ENCODE measurements at places on chromosomes 2 and 18.

DNA sequence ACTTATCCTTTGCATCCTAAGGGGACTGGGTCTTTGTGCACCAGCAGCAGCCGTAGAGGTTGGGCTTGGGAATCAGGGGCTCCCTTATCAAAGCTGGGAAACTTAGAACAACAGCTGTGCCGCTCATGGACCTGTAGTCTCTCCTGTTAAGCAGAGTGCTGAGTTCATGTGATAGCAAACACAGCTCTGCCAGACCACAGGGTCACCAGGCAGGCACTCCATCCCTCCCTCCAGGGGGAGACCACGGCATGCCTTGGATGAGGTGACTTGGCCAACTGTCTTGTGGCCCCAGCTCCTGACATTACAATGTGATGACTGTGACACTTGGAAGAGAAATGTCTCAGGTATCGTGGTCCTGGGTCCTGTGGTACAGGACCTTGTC, 60.0 kb downstream of the DGKD start:
- DNase-seq = no peak

DNA sequence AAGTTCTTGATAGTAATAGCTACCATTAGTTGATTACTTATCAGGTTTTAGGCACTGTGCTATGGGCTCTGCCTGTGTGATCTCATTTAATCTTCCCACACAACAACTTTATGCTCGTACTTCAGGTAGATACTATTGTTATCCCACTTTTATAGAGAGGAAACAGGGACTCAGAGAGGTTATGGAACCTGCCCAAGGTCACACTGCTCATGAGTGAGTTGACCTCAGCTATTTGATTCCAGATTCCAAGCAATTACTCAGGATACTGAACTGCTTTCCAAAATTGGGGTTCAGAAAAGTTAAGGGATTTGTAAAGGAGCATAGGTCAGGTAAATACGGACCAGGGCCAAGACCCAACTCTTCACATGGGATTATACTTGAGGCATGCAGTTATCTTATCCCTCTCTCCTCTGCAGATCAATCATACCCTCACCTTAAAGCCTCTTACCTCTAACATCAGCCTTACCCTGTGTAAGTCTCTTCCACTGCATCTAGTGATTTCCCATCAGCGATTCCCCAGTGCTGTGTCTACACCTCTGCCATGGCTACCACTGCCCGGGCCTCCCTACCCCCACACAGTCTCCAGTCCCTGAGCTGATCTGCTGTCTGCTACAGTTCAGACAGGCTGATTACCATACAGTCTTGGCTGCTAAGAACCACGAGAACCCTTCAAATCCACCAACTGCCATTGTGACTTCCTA, 74.4 kb downstream of the ANTXR1 start:
- DNase-seq = no peak

- no peak for DNase-seq
Measured at GRCh38 chr18:40006634-40007033, 1948.4 kb upstream of the PIK3C3 start.

GRCh38 chr18:77091366-77091765, 41.2 kb downstream of the MBP start:
- DNase-seq = no peak

GRCh38 chr18:36499938-36500337, 202.4 kb downstream of the FHOD3 start:
- no peak for DNase-seq

GRCh38 chr2:195475336-195475735, 181.7 kb upstream of the SLC39A10 start:
- DNase-seq = no peak

GRCh38 chr2:237752761-237753165, 45.8 kb upstream of the RBM44 start:
- DNase-seq = no peak

GRCh38 chr2:204133476-204133875, 196.9 kb downstream of the ICOS start:
- no peak for DNase-seq

- DNase-seq = no peak
Measured at GRCh38 chr18:36850527-36851201, 21.7 kb downstream of the KIAA1328 start.

- no peak for DNase-seq
Measured at GRCh38 chr2:170170281-170171040, 7.5 kb upstream of the MYO3B start.

GRCh38 chr2:38298539-38298938, 78.5 kb downstream of the ATL2 start:
- DNase-seq = no peak

DNA sequence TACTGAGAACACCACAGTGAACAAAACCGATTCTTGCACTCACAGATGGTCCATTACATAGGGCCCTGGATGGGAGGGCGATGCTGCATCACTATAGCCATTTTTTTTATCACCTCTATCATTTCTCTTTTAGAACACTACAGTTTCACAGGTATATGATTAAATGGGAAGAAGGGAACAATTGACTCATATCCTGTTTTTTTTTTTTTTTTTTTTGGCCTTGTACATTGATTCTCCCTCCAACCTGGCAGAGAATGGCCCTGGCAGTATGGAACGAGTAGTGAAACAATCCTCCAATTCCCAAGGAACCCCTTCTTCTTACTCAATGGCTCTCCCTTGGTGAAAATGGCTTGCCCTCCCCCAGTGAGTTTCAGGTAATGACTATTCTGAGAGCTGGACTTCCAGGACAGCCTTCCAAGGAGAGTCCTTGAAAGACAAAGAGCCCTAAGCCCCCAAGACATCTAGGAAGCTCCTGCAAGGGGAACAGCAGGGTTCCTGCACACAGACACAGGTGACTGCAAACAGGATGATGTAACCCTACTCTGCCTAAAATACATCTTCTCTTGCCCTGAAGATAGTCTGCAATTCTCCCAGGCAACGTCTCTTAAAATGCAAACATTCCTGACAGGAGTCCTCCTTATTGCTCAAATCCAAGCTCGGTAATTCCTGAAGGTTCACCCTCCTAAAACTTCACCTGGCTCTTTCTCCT, 405.4 kb downstream of the SETBP1 start:
- DNase-seq = no peak

DNA sequence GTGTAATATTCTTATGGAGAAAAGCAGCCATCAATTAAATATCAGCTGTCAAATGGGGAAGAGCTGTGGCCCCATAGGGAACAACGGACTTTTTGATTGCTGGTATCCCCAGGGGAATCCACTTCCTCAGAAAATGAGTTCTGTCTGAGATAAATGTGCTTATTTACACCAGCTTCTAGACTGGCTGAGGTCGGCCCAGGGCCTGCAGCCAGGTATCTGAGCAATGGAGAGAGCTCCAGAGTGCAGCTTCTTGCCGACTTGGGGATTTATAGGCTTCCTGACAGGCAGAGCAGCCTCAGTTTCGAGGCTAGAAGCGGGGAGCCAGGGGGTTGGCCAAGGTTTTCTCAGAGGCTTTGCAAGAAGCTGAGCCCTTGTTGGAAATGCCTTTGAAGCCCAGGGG, 67.2 kb downstream of the MCFD2 start:
- DNase-seq = no peak

DNA sequence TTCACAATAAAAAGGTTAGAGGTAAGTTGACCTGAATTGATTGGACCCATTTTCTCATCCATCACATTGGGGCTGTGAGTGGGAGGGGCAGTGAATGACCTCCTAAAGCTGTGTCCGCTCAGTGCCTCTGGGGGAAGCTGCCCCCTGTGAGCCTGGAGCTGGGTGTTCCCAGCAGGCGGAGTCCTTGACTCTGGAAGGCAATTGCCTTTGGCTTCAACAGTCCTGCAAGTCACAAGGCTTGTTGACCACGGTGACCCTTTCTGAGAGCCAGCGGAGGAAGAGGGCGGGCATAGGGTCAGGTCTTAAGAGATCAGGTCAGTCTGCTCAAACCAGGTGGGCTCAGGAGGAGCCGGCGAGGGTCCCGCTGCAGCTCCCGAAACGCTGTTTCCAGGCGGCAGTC, 1.1 kb upstream of the CIDEA start:
- no peak for DNase-seq

- DNase-seq = no peak
Measured at GRCh38 chr2:2808551-2809058, 477.5 kb upstream of the MYT1L start.

DNA sequence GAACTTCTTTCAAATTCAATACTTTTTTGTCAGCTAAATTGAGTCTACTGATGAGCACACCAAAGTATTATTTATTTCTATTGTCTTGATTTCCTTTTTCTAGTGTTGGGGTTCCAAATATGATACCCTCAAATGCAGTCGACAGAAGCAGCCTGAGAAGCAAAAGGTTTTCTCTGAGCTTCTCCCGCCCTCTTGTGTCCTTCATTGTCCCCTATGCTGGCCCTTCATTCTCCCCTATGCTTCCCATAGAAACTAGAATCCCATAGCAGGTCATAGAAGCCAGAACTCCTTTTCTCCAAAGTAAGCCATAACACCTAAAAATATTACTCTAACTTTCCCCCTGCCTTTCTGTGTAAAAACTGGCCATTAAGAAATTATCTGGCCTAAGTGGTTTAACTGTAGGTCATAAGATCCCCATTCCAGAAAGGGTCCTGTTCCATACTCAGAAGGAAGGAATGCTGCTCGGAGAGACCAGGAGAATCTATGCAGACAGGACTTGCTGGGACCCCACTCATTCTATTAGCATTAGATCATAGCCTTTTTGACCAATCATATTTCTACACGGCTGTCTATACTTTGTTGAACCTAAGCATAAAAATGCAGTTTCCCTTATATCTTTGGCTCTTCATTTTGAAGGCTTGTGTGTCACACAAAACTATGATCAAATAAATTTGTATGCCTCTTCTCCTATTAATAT, 764.6 kb upstream of the PKDCC start:
- no peak for DNase-seq

GRCh38 chr2:174846218-174846617, 81.9 kb upstream of the CHRNA1 start:
- no peak for DNase-seq

- DNase-seq = no peak
Measured at GRCh38 chr2:236968101-236968879, 117.4 kb upstream of the COPS8 start.

GRCh38 chr18:2893056-2893455, 46.2 kb downstream of the EMILIN2 start:
- DNase-seq = no peak

DNA sequence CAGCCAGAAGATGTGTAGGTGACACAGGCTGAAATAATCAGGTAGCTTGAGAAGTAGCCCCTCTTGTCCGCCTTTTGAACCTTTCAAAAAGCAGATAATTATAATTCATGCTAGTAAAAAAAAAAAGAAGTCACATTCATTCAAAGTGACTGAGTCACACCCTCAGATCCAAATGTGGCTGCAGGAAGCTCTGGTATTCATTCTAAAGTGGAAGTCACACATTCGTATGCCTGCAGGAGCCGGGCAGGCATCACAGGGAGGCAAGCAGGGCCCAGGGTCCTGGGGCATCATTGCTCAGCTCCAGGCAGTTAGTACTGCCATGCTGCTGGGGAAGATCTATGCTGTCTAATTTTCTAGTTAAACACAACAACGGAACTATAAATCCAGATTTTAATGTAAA, 21.7 kb upstream of the RAB11FIP5 start:
- DNase-seq = no peak

DNA sequence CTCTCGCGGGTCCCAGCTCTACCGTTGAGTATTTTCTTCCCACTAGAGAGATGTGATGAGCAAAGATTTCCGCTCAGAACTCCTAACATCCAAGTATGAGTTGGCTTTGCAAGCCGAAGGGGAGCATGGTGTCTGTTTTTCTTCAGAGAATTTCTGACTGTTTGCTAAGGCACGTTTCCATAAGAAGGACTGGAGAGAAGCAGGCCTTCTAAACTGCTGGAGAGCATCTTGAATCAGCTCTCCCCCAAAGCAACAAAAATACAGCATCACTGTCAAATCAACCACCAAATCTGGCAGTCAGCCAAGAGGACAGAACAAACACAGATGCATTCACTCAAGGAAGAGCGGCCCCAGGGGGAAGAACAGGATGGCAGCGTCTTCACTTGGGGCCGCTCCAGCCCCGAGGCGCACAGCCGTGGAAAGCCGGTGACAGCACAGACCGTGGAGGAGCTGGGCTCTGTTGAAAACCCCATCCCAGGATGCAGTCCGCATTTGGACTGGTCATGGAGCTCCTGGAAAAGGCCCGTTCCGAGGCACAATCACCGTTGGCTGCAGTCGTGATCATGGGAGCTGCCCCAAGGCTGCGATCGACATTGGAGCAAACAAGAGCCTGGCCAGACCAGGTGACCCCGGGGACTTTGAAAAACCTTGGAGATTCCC, 101.4 kb downstream of the NFATC1 start:
- DNase-seq = no peak

DNA sequence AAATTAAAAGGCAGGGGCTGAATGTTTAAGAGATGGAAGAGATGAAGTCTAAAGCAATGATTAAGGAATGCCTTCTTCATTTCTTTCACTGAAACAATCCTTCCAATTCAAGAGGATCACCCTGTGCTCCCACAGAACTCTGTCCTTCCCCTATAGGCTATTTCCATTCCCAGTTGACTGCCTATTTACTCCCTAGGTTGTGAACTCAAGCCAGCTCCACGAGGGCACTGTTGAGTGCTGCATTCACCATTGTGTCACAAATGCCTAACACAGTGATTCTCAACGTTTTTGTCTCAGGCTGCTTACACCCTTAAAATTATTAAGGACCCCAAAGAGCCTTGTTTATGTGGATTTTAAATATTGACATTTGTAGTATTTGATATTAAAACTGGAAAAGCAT, 112.4 kb downstream of the AOX1 start:
- no peak for DNase-seq

GRCh38 chr2:84701880-84702279, 179.0 kb downstream of the TRABD2A start:
- no peak for DNase-seq
